Bronchial smooth muscle cell (primary cell): ENCODE measurements at places on chromosomes 11 and 22. TPM values are rescaled to one million over a fixed set of nuclear protein-coding genes. Genes with fewer than 3 reads are reported as not detected.

CDKN1C gene
- total RNA-seq, result 23.2 and 98.4 TPM in 2 replicates

GNAZ gene
- 0.26 and 0.32 TPM in 2 replicates for total RNA-seq

OR6T1 gene
- not detected in 2 replicates for total RNA-seq

DBX1 gene
- total RNA-seq, result not detected in 2 replicates

OR2AG2 gene
- total RNA-seq, result 0.16 TPM in 1 of 2 replicates, not detected in the other

LRRC4C gene
- total RNA-seq, result 0.16 and 0.17 TPM in 2 replicates

TCN2 gene
- total RNA-seq, result 12.3 and 14.3 TPM in 2 replicates

MS4A3 gene
- not detected in 2 replicates for total RNA-seq

FAM180B gene
- total RNA-seq, result 0.09 and 0.16 TPM in 2 replicates

CCDC87 gene
- total RNA-seq, result 0.26 and 0.32 TPM in 2 replicates

C11orf86 gene
- total RNA-seq, result not detected in 2 replicates

POU2AF2 gene
- not detected in 2 replicates for total RNA-seq

POLD3 gene
- total RNA-seq, result 5.9 and 7.4 TPM in 2 replicates

DDI1 gene
- total RNA-seq, result not detected in 2 replicates

TXNRD2 gene
- 18.6 and 21.9 TPM in 2 replicates for total RNA-seq

OR4B1 gene
- total RNA-seq, result not detected in 2 replicates

CD3D gene
- total RNA-seq, result not detected in 2 replicates

OVOL1 gene
- total RNA-seq, result not detected in 2 replicates

CDC45 gene
- total RNA-seq, result 1.1 and 2.0 TPM in 2 replicates

OOSP2 gene
- total RNA-seq, result not detected in 2 replicates

CSRP3 gene
- total RNA-seq, result not detected in 2 replicates
